GM23338 (cell line): ENCODE measurements at places on chromosomes 7 and 10. TPM values are rescaled to one million over a fixed set of nuclear protein-coding genes. Genes with fewer than 3 reads are reported as not detected.

DNA sequence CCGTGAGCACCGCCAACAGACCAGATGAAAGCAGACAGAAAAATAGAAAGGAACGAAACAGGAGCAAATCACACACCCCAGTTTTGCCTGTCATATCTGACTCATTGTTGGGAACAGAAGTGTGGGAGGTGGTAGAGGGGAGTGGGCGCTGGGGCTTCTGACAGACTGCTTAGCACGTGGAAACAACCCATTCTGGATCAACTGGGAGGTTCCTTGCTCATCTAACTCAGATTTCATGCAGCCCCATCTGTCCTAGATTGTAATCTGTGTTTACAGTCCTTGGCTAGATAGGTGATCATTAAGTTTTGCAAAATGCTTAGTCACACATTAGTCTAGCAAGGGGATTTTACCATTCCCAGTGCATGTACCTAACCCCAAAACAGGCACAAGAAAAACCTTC is 154.1 kb downstream of the NRP1 start:
- no peak overlapping the region for H3K27ac ChIP-seq
- no peaks in the 10 kb centered on the region for H3K27me3 ChIP-seq
- H3K36me3 ChIP-seq: no peaks in the 10 kb centered on the region

DNA sequence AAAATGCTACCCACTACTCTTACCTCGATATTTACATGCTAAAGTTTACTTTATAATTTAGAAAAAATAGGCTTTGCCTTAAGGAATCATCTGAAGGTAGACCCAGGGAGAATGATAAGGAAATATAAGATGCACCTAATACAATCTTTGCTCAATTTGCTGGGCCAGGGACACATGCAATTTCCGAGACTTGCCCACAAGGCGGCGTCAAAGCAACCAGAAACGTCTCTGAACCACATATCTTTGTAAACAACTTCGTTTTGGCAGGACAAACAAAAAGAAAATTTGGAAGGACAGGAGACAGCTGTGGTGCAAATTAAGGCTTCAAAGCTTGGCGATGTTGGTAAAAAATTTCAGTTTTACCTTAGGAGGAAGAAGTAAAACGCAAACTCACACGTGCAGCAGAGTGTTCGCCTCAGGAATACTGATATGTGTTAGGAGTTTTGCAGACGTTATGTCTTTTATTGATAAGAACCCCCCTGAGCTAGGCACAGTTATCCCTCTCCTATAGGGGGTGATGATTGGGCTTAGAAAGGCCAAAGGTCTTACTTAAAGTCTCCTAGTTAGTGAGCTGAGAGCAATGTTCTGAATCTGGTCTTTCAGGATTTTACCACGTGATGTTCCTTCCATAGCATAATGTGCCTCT is 134.3 kb downstream of the PRKCQ start:
- H3K4me3 ChIP-seq: no peak overlapping the region
- no peaks in the 10 kb centered on the region for H3K4me1 ChIP-seq
- H3K27me3 ChIP-seq: no peaks in the 10 kb centered on the region
- peaks cover 5% of the 10 kb centered on the region; the same call in 1 of the 2 replicates for H3K36me3 ChIP-seq
- DNase-seq: peak; percentile 70

- H3K4me3 ChIP-seq: no peak overlapping the region
- DNase-seq: no peak
- H3K27ac ChIP-seq: no peak overlapping the region
- H3K4me1 ChIP-seq: peaks cover 23% of the 10 kb centered on the region
- no peaks in the 10 kb centered on the region for H3K27me3 ChIP-seq
Observed at GRCh38 chr7:105786520-105787470, 89.6 kb downstream of the ATXN7L1 start.

- H3K4me3 ChIP-seq: no peak overlapping the region
- H3K27ac ChIP-seq: no peak overlapping the region
- H3K4me1 ChIP-seq: no peaks in the 10 kb centered on the region; the same call in 1 of the 2 replicates
- H3K36me3 ChIP-seq: no peaks in the 10 kb centered on the region
- DNase-seq: no peak
Observed at GRCh38 chr7:42181566-42181965, 55.4 kb downstream of the GLI3 start.

DNA sequence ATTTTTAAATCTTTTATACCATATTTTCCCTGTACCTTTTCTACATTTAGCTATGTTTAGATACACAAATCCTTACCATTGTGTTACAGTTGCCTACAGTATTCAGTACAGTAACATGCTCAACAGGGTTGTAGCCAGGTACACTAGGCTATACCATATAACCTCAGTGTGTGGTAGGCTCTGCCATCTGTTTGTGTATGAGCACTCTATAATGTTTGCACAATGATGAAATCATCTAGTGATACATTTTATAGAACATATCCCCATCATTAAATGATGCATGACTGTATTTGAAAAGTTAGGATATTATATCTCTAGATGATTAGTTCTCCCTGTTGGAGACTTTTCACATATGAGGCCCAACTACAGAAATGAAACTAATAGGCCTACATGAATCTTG is 188.6 kb downstream of the STK31 start:
- no peak for DNase-seq
- H3K27ac ChIP-seq: no peak overlapping the region
- H3K4me3 ChIP-seq: no peak overlapping the region
- H3K27me3 ChIP-seq: no peaks in the 10 kb centered on the region
- no peaks in the 10 kb centered on the region for H3K36me3 ChIP-seq

- peaks cover 8% of the 10 kb centered on the region; the same call in 1 of the 2 replicates for H3K4me1 ChIP-seq
- no peak overlapping the region for H3K4me3 ChIP-seq
- 0 out of 2 replicates have a peak, but pooled peaks cover 5% of the 10 kb centered on the region for H3K27me3 ChIP-seq
- DNase-seq: no peak
- H3K36me3 ChIP-seq: no peaks in the 10 kb centered on the region; the same call in 1 of the 2 replicates
- H3K27ac ChIP-seq: no peak overlapping the region
Observed at GRCh38 chr7:140678081-140678815, 5.5 kb downstream of the ADCK2 start.

DNA sequence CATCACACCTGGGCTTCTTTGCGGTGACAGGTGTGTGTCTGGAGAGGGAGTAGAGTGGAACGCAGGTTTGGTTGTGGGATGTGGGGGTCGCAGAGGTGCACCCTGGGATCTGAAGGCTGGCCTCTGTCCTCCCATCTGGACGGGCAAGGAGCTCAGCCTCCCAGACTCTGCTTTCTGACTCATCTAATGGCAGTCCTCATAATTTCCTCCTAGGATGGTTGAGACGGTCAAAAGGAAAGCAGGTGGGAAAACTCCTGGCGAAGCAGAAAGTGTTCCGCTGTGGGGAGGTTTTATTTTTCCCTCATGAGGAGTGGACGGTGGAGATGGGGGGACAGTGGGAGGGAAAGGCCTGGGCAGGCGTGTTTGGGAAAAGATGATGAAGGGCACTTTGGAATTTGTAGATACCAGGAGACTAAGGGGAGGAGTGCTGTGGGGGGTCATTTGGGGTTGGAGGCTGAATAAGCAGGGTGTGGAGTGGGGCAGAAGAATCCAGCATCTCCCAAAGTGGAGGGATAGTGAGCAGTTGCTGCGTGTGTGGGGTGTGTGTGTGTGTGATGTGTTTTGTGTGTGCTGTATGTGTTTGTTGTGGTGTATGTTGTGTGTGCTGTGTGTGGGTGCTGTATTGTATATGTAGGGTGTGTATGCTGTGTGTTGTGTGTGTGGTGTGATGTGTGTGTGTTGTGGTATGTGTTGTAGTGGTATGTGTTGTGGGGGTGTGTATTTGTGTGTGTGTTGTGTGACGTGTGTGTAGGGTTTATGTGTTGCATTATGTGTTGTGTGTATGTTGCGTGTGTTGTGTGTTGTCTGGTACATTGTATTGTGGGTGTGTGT is 97.2 kb upstream of the PODXL start:
- 0 out of 2 replicates have a peak overlapping the region, but pooled peaks have one; percentile 26 for H3K27ac ChIP-seq
- H3K4me1 ChIP-seq: peaks cover 53% of the 10 kb centered on the region
- no peaks in the 10 kb centered on the region for H3K27me3 ChIP-seq
- no peaks in the 10 kb centered on the region for H3K36me3 ChIP-seq

- H3K4me1 ChIP-seq: 0 out of 2 replicates have a peak, but pooled peaks cover 3% of the 10 kb centered on the region
- no peaks in the 10 kb centered on the region for H3K36me3 ChIP-seq
- no peak overlapping the region for H3K4me3 ChIP-seq
- no peak overlapping the region for H3K27ac ChIP-seq
- H3K27me3 ChIP-seq: no peaks in the 10 kb centered on the region
Observed at GRCh38 chr7:17600340-17600752, 301.9 kb downstream of the AHR start.

GRCh38 chr7:15130666-15131541 is 228.4 kb upstream of the DGKB start:
- no peak for DNase-seq
- H3K4me1 ChIP-seq: no peaks in the 10 kb centered on the region
- H3K4me3 ChIP-seq: no peak overlapping the region
- no peak overlapping the region for H3K27ac ChIP-seq

Gene FOXI2
- 1.1 and 1.3 TPM in 2 replicates for total RNA-seq

Gene UBN2
- 25.4 and 26.6 TPM in 2 replicates for total RNA-seq

Gene SFTPA1
- not detected in 2 replicates for total RNA-seq

Gene TASOR2
- 62.9 and 110 TPM in 2 replicates for total RNA-seq

Gene MAT1A
- total RNA-seq: 6.5 and 8.0 TPM in 2 replicates
